ENCODE measurements at places on chromosomes 12 and 14.

DNA sequence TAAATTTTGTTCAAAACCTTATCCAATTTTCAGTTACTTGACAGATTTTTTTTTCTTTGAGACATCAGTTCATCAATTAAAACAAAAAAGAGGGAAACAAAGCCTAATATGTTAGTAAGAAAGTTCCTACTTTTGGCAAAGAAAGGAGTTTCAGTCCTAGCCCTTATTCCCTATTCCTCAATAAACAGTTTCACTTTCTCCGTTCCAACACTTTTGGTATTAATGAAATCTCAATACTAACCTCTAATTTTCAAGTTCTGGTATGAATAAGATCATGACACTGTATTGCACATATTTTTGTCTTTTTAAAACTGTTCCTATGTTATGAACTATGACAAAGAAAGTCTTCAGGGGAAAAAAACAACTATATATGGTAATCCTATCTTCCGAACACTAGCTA is 48.4 kb downstream of the RPS6KA5 start:
- no peak for DNase-seq

DNA sequence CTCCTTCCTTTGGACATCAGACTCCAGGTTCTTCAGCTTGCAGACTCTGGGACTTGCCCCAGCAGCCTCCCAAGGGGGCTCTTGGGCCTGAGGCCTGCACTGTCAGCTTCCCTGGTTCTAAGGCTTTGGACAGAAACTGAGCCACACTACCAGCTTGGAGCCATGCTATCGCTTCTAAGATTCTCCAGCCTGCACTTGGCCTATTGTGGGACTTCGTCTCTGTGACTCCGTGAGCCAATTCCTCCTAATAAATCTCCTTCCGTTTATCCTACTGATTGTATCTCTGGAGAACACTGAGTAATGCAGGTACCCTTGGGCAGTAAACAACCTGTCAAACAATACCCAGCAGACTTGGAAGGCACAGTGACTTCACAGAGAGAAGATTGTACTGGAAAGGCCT is 24.9 kb upstream of the RHOJ start:
- DNase-seq = no peak

DNA sequence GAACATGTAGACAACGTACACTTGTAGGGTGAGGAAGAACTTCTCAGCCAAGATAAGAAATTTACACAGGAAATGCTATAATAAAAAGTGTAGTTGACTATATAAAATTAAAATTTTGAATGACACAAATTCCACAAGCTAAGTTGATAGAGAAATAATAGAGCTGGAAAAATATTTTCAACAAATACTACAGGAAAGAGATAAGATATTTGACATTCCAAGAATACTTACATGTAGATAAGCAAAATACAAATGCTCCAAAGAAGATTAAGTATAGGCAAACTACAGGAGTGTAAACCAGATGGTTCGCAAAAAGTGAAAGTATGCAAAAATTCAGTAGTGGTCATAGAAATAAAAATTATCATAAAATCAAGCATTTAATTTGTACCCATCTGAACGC is 49.2 kb upstream of the ANP32D start:
- no peak for DNase-seq

DNA sequence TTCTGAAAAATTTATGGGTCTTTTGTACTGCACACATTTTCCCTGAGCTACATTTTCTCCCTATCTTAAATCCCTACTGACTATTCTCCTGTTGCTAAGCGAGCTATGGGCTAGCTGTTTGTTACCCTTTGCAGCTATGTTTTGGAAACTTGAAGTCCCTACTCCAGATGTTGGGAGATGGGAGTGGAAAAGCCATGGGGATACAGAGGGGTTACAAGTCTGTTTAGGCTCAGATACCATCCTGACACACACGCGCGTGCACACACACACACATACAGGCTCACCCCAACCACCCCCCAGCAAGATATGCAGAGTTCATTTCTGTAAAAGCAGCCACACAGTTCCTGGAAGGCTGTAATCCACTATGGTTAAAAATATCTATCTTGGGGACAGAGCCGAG is 15.8 kb downstream of the ATP5MC2 start:
- no peak for DNase-seq

GRCh38 chr12:30197392-30198057 is 413.8 kb upstream of the TMTC1 start:
- DNase-seq = peak; percentile 14

DNA sequence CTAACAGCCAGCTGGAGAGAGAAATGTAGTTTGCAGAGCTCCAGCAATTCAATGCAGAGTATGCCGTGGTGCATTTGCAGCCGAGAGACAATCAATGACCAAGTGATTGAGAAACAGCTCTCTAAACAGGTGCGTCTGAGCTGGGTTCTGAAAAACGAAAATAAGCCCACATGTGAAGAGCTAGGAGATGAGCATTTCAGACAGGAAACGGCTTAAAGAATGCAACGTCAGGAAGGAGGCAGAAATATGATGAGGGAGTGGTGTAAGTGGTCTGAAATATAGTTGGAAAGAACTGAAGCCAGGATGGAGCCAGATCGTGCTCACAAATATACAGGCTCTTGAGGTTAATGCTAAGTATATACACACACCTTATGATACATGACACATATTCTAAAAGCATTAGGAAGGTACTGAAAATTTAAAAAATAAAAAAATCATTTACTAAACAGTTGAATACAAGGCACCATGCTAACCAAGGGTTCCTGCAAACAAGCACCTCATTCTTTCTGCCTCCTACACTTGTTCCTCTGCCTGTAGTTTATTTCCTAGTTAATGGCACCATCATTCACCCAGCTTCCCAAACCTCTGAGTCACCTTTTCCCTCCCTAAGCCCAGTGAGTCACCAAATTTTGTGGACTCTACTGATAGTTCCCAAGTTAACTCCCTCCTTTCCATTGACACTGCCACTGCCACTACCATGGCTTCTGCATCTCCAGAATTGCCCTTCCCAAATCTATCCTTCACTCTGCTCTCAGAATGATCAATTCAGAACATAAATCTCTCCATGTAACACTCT is 2.3 kb upstream of the GARIN2 start:
- peak; percentile 79 for DNase-seq

DNA sequence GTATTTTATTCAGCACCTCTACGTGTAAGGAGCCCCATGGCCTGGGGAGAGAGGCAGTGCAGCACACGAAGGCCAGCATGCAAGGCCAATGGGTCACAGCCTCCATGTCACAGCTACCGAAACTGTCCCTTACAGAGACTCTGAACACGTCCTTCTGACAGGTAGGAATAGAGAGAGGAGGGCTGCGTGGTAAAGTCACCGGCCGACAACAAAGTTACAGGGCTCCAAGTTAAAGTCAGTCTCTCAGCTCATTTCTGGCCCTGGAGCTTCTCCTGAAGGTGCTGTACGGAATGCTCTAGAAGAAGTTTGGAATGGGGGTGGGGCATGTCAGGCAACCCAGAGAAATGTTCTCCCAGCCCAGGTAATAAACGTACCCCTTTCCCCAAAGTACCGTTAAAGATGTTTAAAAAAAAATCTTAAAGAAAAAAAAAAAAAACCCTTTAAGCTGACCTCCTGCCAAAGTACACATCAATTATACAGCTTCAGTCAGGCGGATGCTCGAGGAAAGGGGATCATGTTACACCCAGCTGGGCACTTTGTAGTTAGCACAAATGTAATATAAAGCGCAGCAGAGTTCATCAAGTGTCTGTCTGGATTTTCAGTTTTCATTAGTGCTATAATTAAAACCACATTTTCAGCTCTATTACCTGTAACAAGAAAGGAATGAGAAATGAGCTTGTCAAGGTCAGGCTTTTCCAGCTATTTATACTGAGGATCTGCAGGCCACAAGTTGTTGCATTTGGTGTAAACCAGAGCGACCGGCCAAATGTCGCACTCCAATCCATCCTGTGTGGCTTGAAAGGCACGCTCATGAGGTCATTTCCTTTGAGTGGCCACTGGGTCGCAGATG is 53.3 kb upstream of the CDKN3 start:
- DNase-seq = peak; percentile 70

- peak; percentile 79 for DNase-seq
Measured at GRCh38 chr12:123942238-123942653, 30.4 kb downstream of the CCDC92 start.

DNA sequence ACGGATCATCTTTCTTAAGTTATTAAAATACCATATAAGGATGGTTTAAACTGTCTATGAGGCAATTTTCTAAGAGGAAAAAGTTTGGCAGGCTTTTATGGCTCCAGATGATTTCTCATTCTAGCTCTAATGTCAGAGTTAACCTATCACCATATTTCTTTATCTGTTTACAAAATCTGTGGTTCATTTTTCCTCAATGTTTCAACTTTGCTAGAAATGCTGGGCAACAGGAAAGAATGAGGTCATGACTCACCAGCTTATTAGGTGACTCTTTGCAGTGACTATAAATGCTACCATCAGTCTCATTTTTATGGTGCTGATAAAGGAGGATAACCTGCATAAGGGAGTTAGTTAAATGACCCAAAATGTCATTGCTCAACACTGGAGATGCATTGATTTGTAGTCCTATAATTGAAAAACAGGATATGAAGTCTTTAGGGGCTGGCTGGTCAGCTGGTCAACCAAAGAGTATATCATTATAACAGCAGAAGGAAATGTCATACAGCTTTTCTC is 45.3 kb upstream of the RAP1B start:
- peak; percentile 93 for DNase-seq

DNA sequence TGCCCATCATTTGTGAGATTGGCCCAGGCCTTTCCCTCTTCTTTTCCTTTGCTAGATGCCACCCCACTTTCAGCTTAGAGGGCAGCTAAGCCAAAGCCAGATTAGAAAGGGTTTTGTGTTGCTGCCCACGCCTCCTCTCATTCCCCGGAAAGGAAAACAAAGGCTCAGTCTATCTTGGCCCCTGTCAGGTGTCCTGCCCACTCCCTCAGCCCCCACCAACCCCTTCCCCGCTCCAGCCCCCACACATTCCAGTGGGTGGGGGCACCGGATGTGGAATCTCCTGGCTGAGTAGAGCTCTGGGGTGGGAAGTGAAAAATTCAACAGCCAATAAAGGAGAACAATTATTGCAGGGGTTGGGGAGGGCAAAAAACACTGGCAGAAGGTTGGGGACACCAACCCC is 2.2 kb downstream of the BLOC1S1 start:
- DNase-seq = no peak

DNA sequence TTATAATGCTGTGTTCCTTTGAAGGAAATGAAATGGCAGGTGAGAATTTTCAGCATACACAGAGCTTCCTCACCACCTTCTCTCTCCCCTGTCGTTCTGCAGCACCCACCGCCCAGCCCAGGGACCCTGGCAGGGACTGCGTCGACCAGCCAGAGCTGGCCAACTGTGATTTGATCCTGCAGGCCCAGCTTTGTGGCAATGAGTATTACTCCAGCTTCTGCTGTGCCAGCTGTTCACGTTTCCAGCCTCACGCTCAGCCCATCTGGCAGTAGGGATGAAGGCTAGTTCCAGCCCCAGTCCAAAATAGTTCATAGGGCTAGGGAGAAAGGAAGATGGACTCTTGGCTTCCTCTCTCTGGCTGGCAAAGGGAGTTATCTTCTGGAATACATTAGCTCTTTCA is 35.1 kb downstream of the PAPLN start:
- DNase-seq = no peak

DNA sequence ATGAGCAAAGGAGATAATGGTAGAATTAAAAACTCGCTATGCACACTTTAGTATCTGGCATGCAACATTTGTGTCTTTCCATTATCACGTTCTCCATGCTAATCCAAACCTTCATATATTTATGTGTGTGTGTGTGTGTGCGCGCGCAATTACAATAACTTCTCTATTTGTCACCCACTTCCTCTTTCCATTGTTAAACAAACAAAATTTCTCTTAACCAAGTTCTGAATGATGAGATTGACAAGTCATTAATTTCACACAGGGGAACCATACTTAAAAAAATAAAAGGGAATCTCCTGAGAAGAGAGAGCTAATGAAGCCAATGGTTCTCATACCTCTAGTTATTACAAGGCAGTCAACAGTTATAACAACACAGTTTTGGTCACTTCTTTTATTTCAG is 575.9 kb upstream of the MDGA2 start:
- DNase-seq = no peak

- DNase-seq = no peak
Measured at GRCh38 chr14:33943096-33943883, 7.6 kb downstream of the EGLN3 start.

GRCh38 chr12:121992059-121992879 is 29.4 kb upstream of the BCL7A start:
- DNase-seq = peak; percentile 98

DNA sequence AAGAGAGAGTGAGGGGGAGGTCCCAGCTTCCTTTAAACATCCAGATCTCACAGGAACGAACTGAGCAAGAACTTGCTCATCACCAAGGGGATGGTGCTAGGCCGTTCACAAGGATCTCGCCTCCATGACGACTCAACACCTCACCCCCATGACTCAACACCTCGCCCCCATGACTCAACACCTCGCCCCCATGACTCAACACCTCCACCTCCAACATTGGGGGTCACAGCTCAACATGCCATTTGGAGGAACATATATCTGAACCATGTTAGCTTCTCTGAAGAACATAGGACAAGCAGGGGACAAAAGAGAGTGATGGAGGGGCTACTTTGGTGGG is 66.0 kb upstream of the LHX5 start:
- DNase-seq = no peak

DNA sequence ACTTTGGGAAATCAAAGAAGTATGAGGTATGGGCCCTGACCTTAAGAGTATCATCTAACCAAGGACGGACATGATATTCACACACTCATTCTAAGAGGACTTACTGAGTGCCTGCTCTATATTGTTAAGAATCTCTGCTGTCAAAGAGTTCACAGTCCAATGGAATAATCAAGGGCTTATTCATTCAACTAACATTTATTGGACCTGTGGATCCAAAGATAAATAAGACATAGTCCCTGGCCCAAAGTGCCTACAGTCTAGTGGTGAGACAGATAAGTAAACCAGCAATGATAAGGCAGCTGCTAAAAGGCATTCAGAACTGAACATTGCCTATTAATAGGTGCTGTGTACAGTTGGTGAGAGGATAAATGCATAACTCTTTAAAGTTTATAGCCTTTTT is 11.0 kb downstream of the WDR20 start:
- no peak for DNase-seq

DNA sequence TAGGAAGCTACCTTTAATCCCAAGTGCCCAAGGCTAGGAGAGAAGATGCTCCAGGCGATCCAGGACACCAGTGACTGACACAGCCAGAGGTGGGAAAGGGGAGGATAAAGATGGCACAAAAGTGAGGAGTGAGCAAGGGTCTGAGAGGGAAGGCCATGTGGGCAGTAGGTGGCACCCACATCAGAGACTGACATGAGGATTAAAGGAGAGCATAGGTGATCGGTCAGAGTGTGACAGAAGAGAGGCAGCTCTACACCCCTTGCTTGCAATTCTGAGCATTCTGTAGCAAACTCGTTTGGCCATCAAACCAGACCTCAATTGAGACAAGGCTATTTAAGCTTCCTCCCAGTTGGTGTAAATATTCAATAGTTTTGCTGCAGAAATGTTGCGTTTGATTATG is 724 bp upstream of the CD27 start:
- no peak for DNase-seq

DNA sequence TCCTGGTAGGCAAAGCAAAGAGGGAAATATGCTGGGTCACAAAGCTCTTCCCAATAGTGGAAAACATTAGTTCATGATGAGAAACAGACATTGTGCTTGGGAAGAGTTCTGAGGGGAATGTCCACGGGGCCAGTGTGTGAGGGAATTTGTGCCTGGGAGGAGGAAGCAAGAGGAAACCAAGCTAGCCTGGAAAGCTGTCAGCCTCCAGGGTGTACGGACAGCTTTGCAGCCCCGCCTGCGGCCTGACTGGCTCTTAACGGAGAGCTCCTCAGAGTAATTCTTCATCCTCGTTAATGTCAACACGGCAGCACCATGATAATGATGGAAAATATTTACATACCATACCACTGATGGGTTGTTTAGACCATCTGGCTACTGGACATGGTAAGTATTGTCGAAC is 32.4 kb downstream of the PITPNM2 start:
- DNase-seq = peak; percentile 18

All from fibroblast of upper back skin (primary cell).